Activated CD4-positive, alpha-beta memory T cell treated with anti-CD3 and anti-CD28 coated beads, Interleukin-2, amount 10 ng/mL, durations not matched to agents 7 days and 5 days (primary cell): ENCODE measurements at places on chromosomes 4 and X.

DNA sequence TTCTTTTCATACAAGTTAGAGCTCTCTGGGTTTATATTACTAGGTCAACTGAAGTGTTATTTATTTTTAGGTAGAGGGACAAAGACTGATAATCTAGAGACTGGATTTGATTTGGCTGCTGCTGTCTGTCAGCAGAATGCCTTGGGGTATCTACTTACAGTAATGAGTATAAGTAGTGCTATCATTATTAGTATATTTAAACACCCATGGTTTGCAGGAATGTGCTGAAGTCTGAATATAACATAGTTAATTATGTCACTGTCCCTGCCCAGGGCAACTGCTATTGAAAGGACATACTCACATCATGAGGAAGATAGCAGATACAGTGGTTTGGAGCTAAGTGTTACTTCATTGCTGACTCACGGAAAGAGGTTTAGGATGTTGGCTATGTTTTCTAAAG, 76.2 kb downstream of the PRRG1 start:
- DNase-seq, result no peak

GRCh38 chrX:82196866-82197265, 995.0 kb downstream of the SH3BGRL start:
- DNase-seq, result no peak

DNA sequence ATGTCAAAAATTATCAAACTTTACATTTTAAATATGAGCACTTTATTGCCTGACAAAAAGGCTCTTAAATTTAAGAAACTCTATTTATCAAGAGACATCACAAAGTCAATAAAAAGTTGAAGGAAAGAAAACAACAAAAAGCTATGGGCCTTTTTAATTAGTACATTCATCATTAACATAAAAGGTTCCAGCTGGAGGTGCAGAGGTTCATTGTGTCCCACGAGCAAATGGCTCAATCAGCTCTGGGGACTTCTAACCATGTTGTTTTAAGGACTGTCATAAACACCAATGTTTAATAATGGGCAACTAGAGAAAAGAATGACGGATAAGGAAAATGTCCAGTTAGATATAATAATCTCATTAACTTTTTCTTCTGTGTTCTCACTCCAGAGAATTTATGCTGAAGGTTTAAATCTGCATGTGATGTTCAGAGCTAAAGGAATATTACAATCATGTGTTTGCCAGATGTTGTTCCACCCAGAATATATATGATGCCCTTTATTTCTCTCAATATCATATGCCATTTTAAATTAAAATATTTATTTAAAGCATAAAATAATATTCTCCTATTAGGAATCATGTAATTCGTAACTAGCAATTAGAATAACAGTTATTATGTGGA, 840.3 kb upstream of the ADGRL3 start:
- no peak for DNase-seq

- DNase-seq, result no peak
Observed at GRCh38 chr4:167787231-167787630, 305.1 kb upstream of the ANXA10 start.

GRCh38 chrX:13357925-13358324, 38.1 kb upstream of the ATXN3L start:
- no peak for DNase-seq

GRCh38 chr4:173448103-173448502, 49.2 kb upstream of the SCRG1 start:
- no peak for DNase-seq

GRCh38 chr4:97500423-97500822, 642.9 kb downstream of the STPG2 start:
- DNase-seq, result no peak

DNA sequence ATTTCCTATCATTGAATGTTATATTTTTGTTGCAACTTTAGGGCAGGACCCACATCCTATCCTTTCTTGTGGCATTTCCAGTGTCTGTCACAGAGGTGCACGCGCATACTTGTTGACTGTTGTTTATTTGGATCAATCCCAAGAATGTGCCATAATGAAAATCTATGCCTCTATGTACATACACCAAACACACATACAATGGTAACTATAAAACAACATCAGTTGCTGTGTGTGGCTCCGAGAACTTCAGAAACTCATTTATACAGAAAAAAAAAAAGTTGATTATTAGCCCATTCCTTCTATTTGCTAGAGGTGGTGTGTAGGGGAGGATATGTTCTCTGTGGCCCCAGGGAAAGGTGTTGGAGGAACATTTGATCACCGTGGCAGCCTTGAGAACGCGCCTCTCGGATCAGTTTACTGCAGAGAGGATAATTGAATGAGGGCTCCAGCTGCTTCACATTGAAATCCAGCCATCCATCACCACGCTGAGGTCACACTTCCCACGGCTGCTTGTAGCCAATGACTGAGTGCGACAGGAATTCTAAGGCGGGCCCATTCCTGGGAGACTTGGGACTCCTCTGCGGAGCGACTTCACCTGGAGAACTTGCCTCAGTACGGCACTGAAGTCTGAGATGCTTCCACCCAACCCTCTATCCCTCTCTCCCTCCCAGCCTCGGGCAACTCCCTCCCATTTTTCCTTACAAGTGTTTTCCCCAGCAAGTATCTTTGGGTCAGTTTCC, 19.5 kb downstream of the SMPX start:
- DNase-seq, result no peak

GRCh38 chrX:49137492-49137891, 14.0 kb upstream of the GPKOW start:
- no peak for DNase-seq

GRCh38 chr4:152340818-152341217, 195.1 kb downstream of the FBXW7 start:
- DNase-seq, result no peak

GRCh38 chr4:10715135-10715534, 30.6 kb upstream of the CLNK start:
- DNase-seq, result no peak

GRCh38 chr4:11230866-11231265, 197.8 kb downstream of the HS3ST1 start:
- no peak for DNase-seq

GRCh38 chrX:118989886-118990285, 15.5 kb downstream of the LONRF3 start:
- DNase-seq, result no peak

- DNase-seq, result no peak
Observed at GRCh38 chr4:98406819-98407218, 145.6 kb downstream of the RAP1GDS1 start.

DNA sequence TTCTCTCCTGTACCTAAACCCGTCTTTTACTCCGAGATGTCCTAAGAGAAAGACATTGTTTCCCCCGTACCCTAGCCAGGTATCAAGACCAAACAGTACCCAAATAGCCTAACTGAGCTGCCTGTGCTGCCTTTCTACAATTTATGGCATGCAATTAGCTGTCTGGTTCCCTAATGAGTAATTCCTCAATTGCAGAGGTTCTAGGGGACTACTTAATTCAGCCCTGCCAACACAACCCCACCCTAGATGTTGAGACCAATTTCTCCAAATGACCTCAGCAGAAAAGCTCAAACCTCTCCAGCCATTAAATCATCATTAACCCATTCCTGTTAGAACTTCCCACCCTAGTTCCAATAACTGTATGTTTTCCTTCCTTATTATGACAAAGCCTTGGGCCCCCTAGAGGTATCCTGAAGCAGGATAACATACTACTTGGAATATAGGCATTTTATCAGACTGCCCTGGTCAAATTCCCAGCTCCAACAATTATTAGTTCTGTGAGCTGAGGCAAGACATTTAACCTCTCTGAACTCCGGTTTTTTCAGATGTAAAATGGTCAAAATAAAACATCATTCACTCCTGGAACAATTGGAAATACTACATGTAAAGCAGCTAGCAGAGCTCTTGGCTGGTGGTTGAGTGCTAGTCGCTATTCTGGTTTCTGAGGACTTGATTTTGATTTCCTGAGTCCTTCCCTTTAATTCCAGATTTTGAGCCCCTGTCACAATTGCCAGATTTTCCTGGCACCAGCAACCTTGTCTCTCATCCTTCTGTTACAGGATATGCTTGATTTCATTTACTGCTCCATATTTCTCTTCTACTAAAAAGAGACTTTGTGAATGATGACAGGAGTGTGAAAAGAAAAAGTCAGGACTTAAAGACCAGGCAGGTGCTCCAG, 244.6 kb upstream of the TENM3 start:
- no peak for DNase-seq

DNA sequence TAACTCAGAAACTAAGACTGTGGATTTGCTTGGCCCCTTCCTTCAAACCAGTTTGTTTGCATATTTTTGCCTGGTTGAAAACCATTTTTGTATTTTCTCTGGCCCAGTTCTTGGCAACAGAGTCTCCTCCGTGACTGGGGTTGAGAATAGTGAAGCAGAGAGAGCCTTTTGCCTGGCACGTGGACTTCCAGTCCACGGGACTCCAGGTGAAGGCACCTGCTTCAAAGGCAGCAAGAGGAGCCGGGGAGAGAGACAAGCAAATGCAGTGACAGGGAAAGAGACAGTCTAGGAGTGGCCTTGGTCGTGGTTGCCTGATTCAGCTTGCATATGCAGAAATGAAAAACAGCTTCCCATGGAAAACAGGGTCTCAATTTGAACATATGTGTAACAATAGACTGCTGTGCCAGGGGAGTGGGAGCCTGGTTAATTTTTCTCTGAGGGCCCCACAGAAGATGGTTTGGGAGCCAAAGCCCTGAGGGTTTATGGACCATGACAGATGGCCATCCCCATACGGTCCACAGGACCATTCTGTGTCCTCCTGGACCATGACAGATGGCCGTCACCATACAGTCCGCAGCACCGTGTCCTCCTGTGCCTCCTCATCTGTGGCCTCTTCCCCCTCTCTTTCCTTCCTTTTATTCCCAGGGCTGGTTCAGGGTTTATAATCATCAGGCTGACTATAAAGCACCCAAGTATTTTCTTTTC, 272.2 kb upstream of the RASGEF1B start:
- DNase-seq, result no peak

GRCh38 chr4:61575796-61576195, 375.7 kb downstream of the ADGRL3 start:
- no peak for DNase-seq

GRCh38 chr4:160180211-160180610, 1077.3 kb downstream of the RAPGEF2 start:
- DNase-seq, result no peak

DNA sequence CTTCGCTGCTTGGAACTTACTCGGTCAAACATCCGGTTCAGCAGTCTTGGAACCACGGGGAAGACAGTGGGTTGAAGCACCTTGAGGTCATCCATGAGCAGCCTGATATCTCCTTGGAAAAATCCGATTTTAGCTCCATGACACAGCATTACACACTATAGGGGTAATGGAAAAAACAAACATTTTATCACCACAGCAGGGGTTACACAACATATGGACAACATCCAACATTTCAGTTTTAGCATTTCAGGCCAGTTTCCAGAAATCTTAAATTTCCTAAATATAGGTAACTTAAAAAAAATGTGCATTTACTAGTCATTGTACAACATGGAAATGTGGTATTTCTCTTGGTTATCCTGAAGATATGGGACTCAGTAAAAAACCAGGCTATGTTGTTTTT, 34.4 kb upstream of the CENPU start:
- DNase-seq, result no peak

- DNase-seq, result no peak
Observed at GRCh38 chr4:78654807-78655206, 103.2 kb downstream of the ANXA3 start.

GRCh38 chr4:1373892-1374705, 27.1 kb downstream of the UVSSA start:
- DNase-seq, result no peak

- no peak for DNase-seq
Observed at GRCh38 chrX:73830489-73831414, 267.8 kb downstream of the CHIC1 start.

- no peak for DNase-seq
Observed at GRCh38 chrX:137600769-137601168, 34.8 kb downstream of the ZIC3 start.

GRCh38 chrX:133786382-133786781, 199.0 kb downstream of the GPC3 start:
- no peak for DNase-seq

DNA sequence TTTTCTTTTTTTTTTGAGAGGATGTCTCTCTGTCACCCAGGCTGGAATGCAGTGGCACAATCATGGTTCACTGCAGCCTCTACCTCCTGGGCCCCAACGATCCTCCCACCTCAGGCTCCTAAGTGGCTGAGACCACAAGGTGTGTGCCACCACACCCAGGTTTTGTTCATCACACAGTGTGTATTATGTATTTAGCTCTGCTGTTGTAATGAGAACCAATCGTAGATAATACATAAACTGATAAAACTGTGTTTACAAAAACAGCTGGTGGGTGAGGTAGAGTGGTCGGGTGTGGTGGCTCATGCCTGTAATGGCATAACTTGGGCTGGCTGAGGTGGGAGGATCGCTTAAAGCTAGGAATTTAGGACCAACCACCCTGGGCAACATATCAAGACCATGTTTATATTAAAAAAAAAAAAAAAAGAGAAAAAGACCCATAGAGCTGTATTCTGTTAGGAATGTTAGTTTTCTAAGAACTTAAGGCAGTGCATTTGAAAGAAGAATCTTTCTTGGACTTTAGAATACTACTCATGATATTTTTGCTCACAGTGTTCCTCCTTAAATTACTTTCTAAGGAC, 34.9 kb downstream of the POLR2B start:
- DNase-seq, result no peak

DNA sequence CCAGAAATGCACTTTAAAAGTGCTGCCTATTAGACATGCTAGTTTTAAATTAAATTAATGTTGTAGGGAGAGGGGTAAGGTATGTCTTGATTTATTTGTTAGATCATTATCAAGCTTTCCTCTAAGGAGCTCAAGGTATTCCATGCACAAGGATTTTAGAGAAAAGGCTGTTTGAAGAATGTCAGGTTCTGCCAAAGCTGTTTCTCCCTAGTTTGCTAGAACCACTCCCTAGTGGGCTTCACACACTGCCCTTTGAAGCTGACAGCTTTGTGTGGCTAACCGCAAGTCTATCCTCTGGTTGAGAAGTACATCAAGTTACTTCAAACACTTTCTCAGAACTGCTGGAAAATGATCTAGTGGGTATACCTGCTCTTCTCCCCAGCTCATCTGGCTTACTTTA, 32.3 kb downstream of the RASL11B start:
- no peak for DNase-seq

DNA sequence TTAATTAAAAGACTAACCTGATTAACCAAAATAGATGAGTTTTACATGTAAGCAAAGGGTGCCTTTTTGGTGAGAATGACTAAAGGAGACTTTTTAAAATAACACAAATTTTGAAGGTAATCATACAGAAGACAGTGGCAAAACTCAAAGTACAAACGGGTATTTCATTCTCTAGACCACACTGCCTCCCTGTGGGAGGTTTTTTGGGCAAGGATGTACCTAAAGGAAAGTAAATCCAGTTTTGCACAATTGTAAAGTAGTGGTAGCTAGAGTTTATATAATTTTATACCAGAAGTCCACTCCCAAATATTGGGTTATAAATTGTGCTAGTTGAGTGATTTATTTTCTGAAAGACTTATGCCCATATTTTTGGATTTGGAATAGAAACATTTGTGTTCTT, 201.0 kb downstream of the PAPSS1 start:
- no peak for DNase-seq

DNA sequence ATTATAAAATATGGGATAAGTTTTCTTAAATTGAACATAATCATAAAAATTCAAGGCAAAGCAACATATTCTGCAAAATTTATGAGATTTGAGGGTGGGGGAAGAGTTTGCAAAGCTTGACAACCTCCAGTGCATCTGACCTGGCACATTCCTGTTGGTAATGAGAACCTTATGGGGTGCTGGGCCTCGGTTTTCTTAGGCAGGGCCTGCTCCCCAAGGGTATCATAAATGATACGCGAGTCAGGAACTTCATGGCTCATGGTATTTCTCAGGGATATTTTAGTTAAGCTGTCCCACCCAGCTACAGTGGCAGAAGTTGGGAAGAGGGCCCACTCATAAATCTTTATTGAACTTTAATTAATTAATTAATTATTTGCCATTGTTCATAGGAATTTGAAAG, 13.2 kb downstream of the AFF2 start:
- DNase-seq, result no peak
